A549 treated with ZK216348 at 1 μM for 4 hours (cell line): ENCODE measurements at places on chromosomes 3 and 15. TPM values are rescaled to one million over a fixed set of nuclear protein-coding genes. Genes with fewer than 3 reads are reported as not detected.

Gene PRRT3
- total RNA-seq: 0.66 to 1.8 TPM (median 1.5 TPM) in 5 replicates

Gene PHLDB2
- 12.5 to 28.2 TPM (median 25.4 TPM) in 5 replicates for total RNA-seq

Gene KIF7
- total RNA-seq: 3.1 to 5.6 TPM (median 4.8 TPM) in 5 replicates

Gene SLC15A2
- 0.02 to 0.95 TPM (median 0.16 TPM) in 4 of 5 replicates, not detected in the other for total RNA-seq

Gene TLR9
- 0.18 TPM in 1 of 5 replicates, not detected in the others for total RNA-seq

Gene SLC28A2
- not detected in 5 replicates for total RNA-seq

Gene ACKR2
- 0.18 to 0.23 TPM in 2 of 5 replicates, not detected in the others for total RNA-seq

Gene FBXO40
- not detected in 5 replicates for total RNA-seq

Gene SFMBT1
- total RNA-seq: 7.7 to 9.2 TPM (median 9.1 TPM) in 5 replicates

Gene SLC12A1
- not detected in 5 replicates for total RNA-seq

Gene MME
- total RNA-seq: not detected in 5 replicates

Gene GRK7
- total RNA-seq: not detected in 5 replicates

Gene ARIH2
- 55.3 to 61.3 TPM (median 60.6 TPM) in 5 replicates for total RNA-seq

Gene TMEM207
- total RNA-seq: not detected in 5 replicates

Gene PPM1L
- total RNA-seq: 0.20 to 0.88 TPM (median 0.49 TPM) in 5 replicates

Gene SNURF
- 8.4 to 16.7 TPM (median 14.6 TPM) in 5 replicates for total RNA-seq

Gene C2CD4B
- 0.16 to 0.46 TPM (median 0.21 TPM) in 3 of 5 replicates, not detected in the others for total RNA-seq

Gene RBMS3
- total RNA-seq: 0.47 to 1.1 TPM (median 0.56 TPM) in 5 replicates

Gene EOMES
- total RNA-seq: 0.59 to 1.0 TPM (median 0.87 TPM) in 5 replicates

Gene STAC
- total RNA-seq: 2.3 to 3.0 TPM (median 2.7 TPM) in 5 replicates

Gene GRIP2
- 0.52 to 2.0 TPM (median 1.4 TPM) in 5 replicates for total RNA-seq

Gene COMMD2
- total RNA-seq: 27.7 to 34.3 TPM (median 32.7 TPM) in 5 replicates

Gene CCDC54
- not detected in 5 replicates for total RNA-seq

Gene CNTN4
- not detected in 5 replicates for total RNA-seq

Gene NRROS
- total RNA-seq: not detected in 5 replicates

Gene CLDN18
- not detected in 5 replicates for total RNA-seq

Gene HAPLN3
- total RNA-seq: 14.7 to 33.6 TPM (median 27.3 TPM) in 5 replicates

Gene CNTN3
- not detected in 5 replicates for total RNA-seq

Gene POLQ
- 6.3 to 7.9 TPM (median 7.2 TPM) in 5 replicates for total RNA-seq

Gene ATP13A4
- total RNA-seq: not detected in 5 replicates

Gene LMLN
- total RNA-seq: 1.7 to 2.9 TPM (median 2.2 TPM) in 5 replicates

Gene CHRNB4
- 0.39 to 1.8 TPM (median 0.80 TPM) in 5 replicates for total RNA-seq

Gene EPHA6
- total RNA-seq: 0.19 TPM in 2 of 5 replicates, not detected in the others

Gene RHO
- not detected in 5 replicates for total RNA-seq

Gene GASK1A
- not detected in 5 replicates for total RNA-seq
